ENCODE measurements at places on chromosomes 16 and 17. TPM values are rescaled to one million over a fixed set of nuclear protein-coding genes. Genes with fewer than 3 reads are reported as not detected.
A peak's percentile ranks its signal among the peaks of the same experiment; 100 is the strongest.

GRCh38 chr16:14146445-14146844 lies 75.3 kb downstream of the MRTFB start:
- DNase-seq: no peak

GRCh38 chr17:64145375-64145750 lies 15.4 kb upstream of the ERN1 start:
- no peak for DNase-seq

- DNase-seq: peak; percentile 65
These were observed 2.9 kb upstream of the BCL6B start for GRCh38 chr17:7019839-7020519.

- peak; percentile 79 for DNase-seq
These were observed 27.8 kb downstream of the BAHCC1 start for GRCh38 chr17:81422776-81423697.

GRCh38 chr17:60095381-60095780 lies 16.7 kb upstream of the HEATR6 start:
- DNase-seq: no peak

DNA sequence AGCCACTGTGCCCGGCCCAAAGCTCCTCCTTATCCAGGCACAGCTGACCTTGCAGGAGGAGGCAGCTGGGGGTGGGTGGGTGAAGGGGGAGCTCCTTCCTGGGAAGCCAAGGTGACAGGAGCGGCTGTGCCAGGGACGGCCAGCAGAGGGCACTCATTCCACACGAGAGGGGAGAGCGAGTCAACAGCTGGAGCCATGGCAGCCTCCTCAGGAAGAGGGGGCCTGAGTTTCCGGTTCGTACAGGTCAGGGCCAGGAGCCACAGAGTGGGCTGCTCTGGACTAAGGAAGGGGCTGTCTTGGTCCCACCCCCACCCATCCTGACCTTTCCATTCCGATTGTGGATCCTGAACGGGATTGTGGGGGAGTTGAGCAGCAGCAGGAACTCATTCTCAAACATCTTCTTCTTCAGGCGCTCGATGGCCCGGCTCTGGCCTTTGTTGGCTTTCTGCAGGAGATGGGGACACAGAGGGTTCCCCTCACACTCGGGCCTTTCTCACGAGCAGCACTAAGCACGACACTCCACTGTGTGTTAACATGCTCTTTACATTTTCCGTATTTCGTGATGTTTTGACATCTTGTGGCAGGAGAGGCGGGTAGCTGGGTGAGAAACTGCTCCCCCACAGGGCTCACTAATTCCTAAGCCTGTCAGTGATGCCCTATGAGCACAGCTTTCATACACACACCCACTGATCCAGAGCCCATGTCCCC lies 61.6 kb downstream of the TIMM22 start:
- DNase-seq: peak; percentile 79

GRCh38 chr16:68756239-68756915 lies 19.3 kb downstream of the CDH1 start:
- no peak for DNase-seq

- DNase-seq: no peak
These were observed 16.7 kb downstream of the CDK5R1 start for GRCh38 chr17:32503251-32504165.

GRCh38 chr17:4939546-4939795 lies 375 bp downstream of the SLC25A11 start:
- DNase-seq: no peak

GRCh38 chr16:22357635-22357971 lies 16.8 kb downstream of the CDR2 start:
- no peak for DNase-seq

DNA sequence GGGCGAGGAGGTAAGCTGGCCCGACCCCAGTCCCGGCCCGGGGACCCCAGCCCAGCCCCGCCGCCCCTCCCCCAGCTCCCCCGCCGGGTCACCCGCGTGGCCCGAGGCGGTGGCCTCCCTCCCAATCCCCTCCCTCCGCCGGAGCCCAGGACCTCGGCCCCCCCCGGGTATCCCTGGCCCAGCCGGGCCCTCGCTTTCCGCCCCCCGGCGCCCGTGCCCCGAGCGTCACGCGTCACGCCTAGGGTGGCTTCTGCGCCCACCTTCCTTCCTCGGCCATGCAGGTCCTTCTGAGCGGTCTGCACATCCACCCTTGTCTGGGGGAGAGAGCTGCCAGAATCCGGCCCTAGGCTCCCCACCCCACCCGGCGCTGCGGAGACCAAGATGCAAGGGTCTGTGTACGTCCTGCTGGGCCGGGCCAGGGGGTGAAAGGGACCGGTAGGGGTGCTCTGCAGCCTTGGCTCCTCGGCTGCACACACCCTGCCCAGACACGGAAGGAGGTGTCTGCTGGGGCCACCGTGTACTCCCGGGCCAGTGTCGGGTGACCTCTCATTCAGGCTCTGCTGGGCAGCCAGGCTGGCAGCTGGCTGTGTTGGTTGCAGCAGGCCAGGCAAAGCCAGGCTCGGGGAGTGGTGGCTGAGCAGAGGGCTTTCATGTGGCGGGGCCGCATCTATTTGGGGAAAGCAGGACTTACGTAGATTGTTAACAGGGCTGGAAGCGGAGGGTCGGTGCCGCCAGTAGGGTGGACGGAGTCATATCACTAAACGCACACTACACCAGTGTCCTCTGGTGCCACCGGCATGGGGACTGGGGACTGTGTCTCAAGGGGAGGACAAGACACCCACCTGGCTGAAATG lies 754 bp downstream of the RAB11FIP4 start:
- DNase-seq: no peak

GRCh38 chr16:73298562-73298961 lies 250.6 kb upstream of the ZFHX3 start:
- no peak for DNase-seq

- no peak for DNase-seq
These were observed 2.1 kb downstream of the ST6GALNAC1 start for GRCh38 chr17:76641501-76641900.

- DNase-seq: peak; percentile 88
These were observed 94.9 kb downstream of the ANKRD11 start for GRCh38 chr16:89395150-89396142.

GRCh38 chr16:30166202-30166902 lies 17.1 kb upstream of the CORO1A start:
- no peak for DNase-seq

DNA sequence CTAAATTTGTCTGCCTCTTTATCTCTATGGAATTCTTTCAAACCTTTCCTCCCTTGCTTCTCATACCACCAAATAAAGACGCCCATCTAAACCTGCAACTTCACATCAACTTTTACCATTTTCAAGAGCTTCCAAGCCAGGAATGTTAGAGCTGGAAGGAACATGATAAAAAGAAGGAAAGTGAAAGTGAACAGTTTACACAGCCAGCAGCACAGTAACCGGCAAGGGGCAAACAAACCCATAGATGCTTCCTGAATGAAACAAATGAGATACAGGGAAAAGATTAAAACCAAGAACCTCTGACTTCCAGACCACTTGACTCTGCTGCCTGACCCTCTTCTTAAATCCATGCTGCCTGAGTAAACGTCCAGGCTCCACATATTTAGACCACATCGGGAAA lies 231.1 kb upstream of the CA10 start:
- DNase-seq: no peak

DNA sequence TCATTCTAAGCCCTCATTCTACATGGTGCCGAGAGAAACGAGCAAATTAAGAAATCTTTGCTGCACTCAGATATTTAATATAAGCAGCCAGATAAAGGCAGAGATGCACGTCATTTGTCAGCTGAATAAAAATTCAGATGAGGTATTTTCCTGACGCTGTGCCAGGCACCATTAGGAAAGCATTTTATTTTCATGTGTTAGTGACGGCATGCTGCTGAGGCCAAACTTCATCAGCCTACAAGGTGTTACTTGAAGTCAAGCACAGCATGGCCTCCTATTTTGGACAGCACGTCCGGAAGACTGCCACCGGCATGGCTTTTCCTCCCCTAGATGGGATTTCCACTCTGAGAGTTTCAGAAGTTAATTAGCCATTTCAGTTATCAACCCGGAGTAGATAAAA lies 70.3 kb downstream of the IRX3 start:
- peak; percentile 67 for DNase-seq

- no peak for DNase-seq
These were observed 20.4 kb upstream of the CIBAR2 start for GRCh38 chr16:85132456-85133289.

- no peak for DNase-seq
These were observed 217.4 kb upstream of the TNRC6C start for GRCh38 chr17:77741109-77741508.

GRCh38 chr17:39026980-39027451 lies 59.8 kb upstream of the FBXO47 start:
- DNase-seq: peak; percentile 89

DNA sequence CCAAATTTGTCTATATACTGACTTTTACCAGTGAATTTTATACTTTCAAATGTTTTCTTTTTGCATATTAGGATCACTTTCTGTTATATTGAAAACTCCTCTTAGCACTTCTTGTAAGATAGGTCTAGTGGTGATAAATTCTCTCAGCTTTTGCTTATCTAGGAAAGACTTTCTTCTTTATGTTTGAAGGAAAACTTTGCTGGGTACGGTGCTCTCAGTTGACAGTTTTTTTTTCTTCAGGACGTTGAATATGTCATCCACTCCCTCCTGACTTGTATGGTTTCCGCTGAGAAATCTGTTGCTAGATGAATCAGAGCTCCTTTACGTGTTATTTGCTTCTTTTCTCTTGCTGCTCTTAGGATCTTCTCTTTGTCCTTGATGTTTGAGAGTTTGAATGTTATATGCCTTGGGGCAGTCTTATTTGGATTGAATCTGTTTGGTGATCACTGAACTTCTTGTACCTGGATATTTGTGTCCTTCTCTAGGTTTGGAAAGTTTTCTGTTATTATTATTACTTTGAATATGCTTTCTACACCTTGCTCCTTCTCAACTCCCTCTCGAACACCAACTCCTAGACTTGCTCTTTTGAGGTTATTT lies 44.0 kb upstream of the NACA2 start:
- no peak for DNase-seq

DNA sequence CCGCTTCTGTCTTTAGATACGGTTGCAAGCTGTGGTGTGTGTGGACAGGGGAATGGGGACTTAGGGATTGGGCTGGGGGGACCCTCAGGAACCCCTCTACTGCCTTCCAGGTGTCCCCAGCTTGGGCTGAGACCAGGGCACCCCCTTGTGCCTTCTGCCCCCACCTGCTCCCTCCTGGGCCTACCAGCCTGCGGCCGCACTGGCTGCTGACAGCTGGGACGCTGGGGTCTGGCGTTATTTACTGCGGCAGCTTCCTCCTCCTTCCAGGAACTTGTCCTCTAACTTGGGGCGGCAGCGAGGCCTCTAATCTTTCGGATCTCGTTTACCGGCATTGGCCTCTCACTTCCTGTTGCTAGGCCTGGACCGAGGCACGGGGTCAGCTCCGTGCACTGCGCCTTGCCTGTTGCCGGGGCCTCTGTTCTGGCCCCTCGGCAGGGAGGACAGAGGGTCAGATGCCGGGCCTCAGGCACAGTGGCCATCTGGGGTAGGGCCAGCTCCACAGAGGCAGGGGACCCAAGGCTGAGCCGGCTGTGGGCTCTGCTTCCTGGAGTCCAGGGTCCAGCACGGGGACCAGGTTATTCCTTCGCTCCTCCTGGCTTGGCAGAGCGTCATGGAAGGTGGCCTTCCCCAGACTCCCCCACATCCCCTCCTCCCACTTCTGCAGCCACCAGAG lies 31.8 kb downstream of the TMEM235 start:
- DNase-seq: peak; percentile 63

GRCh38 chr16:84495506-84495905 lies 9.0 kb downstream of the MEAK7 start:
- DNase-seq: no peak

DNA sequence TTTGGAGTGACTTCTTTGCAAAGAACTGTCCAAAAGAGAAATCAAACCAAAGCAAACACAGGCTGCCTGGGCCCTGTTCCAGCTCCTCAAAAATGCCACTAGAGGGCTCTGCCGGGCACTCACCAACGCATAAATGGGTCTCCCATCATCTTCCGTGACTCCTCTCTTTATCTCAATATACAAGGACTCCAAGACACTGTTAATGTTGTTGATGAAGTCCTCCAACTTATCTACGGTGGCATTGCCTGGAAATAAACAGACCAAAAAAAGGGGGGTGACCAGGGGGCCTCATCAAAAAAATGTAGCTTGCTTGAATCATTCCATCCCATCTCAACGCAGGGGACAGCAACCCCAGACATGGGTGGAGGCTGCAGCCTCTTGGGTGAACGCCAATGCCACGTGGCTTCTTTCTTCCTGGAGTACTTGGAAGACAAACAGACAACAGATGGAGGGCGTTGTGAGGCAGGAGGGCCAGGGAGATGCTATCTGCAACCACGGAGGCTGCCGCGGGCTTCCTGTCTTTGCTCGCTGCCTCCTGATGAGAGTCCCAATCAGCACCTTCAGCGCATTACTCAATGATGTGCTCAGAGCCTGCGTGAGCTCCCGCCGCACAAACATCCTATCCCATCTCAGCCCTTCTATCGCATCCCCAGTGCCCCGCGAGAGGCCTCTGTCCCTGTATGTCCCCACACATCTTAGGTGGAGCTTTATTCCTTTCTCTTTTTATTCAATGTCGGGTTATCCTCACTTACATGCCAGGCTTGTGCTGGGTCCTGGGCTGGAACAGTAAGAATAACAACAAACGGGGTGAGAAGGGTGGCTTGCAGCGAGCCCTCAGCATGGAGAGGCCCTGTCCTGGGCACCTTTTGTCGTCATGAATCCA lies 32.0 kb downstream of the KDM8 start:
- DNase-seq: peak; percentile 90

- DNase-seq: no peak
These were observed 8.7 kb downstream of the COX10 start for GRCh38 chr17:14078027-14078426.

DNA sequence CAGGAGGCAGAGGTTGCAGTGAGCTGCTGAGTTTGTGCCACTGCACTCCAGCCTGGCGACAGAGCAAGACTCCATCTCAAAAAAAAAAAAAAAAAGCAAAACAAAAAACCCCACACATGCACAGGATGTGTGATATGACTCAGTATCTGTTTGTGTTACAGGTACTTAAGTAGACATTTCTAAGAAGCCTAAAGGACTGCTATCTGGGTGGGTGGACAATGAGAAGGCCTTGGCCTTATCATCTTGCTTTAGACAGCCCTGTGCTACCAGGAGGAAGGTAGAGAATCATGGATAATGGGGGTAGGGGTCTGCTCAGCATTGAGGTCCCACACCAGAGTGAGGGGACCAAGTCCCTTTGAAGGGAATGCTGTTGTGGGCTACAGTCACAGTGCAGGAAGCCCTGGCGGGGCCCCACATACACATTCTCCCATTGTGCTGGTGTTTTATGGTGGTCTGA lies 26.7 kb downstream of the PLD6 start:
- DNase-seq: no peak

Gene KRT28
- total RNA-seq: not detected

Gene CCL14
- total RNA-seq: 8.1 TPM

Gene USH1G
- not detected for total RNA-seq

Gene SPN
- total RNA-seq: 0.87 TPM

Gene DNAI2
- not detected for total RNA-seq

Gene ACADVL
- total RNA-seq: 2,270 TPM

Gene ZNRF1
- total RNA-seq: 24.5 TPM

Gene CD300LB
- total RNA-seq: 0.25 TPM

Gene MMD
- 17.0 TPM for total RNA-seq

Gene RGS11
- total RNA-seq: 14.8 TPM

Gene CHST5
- total RNA-seq: 0.07 TPM

Gene ZFP3
- 11.1 TPM for total RNA-seq
